ENCODE measurements at places on chromosomes 2 and 18.

DNA sequence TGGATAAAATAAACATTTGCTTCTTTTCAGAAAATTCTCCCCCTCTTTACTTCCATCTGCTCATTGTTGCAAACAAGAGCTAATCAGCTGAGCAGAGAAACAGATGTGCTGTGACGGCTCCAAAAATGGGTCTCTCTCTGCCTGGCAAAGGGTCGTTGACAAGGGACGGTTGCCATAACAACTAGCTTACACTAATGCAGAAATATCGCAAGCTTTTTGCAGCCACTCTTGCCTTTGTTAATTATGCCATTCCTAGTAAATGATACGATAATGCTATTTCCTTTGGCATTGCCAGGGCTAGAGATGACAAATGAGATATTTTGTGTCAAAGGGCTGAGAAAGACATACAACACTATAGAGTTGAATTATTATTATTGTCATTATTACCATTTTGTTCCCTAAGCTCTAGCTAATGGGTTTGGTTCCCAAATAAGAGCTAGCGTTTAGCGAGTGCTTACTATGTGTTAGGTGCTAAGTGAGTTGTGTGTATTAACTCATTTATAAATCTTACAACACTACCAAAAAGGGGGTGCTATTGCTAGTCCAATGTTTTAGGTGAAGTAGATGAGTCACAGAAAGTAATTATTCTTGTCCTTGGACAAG, 46.8 kb downstream of the MYO3B start:
- DNase-seq, result no peak

GRCh38 chr2:130347220-130347925, 4.7 kb downstream of the IMP4 start:
- DNase-seq, result no peak

GRCh38 chr2:147487286-147487977, 357.4 kb upstream of the ACVR2A start:
- no peak for DNase-seq

- DNase-seq, result no peak
These were observed 764.9 kb downstream of the TMEM182 start for GRCh38 chr2:103526757-103527156.

DNA sequence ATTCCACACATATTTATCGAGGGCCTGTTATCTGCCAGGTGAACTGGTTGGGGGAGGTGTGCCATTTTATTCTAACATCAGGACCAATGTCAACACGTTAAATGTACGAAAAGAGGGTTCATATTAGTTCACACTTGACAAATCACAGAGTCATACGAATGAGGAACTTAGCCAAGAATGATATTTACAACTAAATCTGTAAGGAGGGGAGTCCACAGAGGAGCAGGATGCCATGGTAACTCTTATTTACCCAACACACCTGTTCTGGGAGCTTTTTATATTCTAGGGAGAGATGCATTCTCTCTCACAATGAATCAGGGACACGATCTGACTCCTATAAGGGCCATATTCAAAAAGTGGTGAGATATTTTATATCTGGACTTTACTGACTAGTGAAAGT, 144.1 kb downstream of the CDC42EP3 start:
- DNase-seq, result no peak

DNA sequence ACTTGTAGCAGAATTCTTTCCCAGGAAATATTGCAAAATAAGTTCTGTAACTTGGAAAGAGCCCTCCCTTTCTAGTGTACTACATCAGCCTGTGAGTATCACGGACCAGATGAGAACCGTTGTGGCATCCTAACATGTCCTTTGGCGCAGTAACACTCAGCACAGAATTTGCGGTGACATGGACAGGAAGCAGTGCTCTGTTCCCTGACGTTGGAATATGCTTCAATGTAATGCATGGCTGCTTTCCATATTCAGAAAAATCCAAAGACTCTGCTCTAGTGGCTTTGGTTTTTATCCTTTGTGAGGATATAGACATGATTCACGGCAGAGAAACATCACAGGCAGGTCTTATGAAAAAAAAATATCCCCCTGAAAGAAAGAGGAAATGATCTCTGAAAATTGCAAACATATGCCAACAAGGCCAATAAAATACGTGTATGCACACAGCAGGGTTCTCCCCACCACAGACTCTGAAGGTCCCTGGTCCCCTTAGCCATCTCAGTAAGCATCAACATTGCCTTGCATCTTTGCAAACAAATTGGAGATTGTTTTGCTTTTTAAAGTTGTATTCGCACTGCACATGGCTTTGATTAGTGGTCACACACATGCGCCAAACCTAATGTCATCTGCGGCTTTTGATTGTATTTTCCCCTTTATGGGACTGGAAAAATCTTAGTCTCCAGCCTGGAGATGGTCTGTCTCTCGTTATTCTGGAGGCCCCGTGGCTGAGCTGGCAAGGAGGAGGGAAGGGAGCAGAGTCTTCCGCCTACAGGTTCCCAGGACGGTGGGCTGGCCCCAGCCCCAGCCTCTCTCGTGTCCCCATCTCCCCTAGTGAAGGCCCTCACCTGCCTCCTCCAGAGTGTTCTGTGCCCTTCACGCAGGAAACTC, 122.9 kb downstream of the COPS8 start:
- peak; percentile 75 for DNase-seq

GRCh38 chr18:50027996-50028395, 167.0 kb downstream of the MYO5B start:
- DNase-seq, result no peak

GRCh38 chr2:68466361-68466777, 725 bp downstream of the FBXO48 start:
- no peak for DNase-seq

- no peak for DNase-seq
These were observed 344.6 kb upstream of the CHAC2 start for GRCh38 chr2:53422979-53423378.

- DNase-seq, result no peak
These were observed 130.0 kb downstream of the FMNL2 start for GRCh38 chr2:152464851-152465470.

GRCh38 chr2:142571934-142572333, 305.5 kb upstream of the KYNU start:
- DNase-seq, result no peak

DNA sequence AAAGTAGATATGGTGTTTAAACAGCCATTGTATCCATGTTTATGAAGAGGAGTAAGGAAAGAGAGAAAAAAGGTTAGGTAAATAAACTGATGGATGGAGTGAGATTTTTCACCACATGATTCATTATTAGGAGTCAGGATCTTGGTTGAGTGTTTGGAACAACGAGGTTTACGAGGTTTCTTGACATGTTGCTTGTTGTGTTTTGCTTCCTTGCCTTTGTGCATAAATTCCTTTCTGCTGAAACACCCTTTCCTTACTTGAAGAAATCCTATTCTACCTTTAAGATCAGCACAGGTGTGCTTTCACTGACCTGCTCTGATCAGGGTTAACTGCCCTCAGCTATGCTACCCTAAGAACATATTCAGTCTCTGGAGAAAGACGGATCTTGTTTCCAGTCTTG, 66.6 kb downstream of the EFEMP1 start:
- no peak for DNase-seq

Data from left lung (tissue), 14 donors.